Muscle of back (tissue), 13 donors: ENCODE measurements at places on chromosomes 3 and 15.

DNA sequence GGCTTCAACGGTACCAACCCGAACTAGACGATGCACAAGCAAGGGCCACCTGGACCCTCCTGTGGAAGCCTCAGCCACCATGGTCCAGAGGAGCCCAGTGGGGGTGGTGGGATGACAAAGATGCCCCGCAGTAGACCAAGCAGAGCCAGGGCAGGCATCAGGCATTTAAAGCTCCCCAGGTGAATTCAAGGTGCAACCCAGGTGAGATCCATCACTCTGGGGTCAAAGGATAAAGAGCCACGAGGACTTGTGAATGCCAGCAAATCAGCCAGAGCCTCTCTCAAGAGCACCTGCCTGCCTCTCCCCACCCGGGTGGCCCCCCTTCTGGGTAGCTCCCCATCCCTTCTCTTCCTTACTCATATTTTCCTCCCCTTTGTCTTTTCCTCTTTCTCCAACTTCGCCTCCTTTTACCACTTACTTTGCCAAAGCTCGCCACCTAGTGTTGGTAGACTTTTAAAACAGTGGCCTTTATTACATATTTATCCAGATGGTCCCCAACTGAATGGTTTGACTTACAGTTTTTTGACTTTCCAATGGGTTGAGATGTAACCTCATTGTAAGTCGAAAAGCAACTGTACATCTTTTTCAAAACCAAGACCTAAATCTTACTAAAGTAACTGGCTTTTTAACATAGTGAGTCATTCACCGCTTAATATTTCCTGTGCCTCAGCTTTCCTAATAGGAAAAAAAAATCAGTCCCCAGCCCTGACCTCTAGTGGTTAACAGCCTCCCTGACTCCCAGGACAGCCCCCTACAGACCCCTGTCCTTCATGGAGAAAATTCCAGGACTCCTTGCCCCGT, 18.8 kb downstream of the PLA2G4F start:
- DNase-seq = peak; percentile 64

DNA sequence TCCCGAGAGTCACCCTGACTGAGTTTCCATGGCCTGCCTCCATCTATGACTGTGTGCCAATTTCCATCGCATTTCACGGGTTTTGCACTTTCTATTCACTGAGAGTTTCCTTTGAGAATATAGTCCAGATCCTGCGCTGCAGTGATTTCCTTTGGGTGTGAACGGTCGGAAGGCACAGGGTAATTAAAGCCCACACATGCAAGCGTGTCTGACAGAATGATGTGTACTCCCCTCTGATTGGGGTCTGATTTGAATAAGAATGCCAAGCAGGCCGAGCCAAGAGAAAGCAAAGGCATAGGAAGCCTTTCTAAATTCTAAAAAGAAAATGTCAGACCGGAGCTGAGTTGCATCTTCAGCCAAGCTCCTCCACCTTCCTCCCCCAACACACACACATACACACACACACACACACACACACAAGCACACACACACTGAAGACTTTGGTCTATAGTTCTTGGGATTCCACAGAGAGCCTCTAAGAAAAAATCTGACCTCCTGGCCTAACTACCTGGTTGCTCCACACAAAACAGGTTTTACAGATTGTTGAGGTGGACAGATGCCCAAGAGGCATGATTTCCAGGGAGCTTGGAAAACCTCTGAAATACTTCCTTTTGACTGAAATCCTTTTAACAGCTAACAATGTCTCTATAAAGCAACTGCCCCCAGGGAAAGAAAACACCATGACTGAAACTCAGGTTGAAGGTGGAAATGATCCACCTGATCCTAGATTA, 59.7 kb upstream of the LRRN1 start:
- no peak for DNase-seq

GRCh38 chr3:155356594-155357370, 63.3 kb upstream of the STRIT1 start:
- DNase-seq = peak; percentile 41

- DNase-seq = no peak
Observed at GRCh38 chr15:81386947-81387346, 12.9 kb upstream of the TMC3 start.

DNA sequence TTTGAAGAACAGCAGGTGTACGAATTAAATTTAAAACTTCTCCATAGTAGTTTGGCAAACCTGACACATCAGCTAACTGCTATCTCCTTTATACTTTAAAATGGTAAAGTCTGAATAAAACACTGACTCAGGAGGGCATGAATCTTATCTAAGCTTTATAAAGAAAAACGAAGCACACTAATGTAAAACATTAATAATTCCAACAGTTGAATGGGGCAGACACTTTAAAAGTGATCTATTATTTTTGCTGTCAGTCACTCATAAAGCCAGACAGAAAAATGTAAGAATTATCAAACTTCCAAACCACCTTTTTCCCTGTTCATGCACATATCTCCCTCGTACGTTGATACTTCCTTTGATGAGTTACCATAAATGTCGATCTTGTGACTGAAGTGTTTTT, 2.6 kb downstream of the ARF4 start:
- no peak for DNase-seq

- no peak for DNase-seq
Observed at GRCh38 chr15:41866263-41866703, 27.6 kb downstream of the SPTBN5 start.

DNA sequence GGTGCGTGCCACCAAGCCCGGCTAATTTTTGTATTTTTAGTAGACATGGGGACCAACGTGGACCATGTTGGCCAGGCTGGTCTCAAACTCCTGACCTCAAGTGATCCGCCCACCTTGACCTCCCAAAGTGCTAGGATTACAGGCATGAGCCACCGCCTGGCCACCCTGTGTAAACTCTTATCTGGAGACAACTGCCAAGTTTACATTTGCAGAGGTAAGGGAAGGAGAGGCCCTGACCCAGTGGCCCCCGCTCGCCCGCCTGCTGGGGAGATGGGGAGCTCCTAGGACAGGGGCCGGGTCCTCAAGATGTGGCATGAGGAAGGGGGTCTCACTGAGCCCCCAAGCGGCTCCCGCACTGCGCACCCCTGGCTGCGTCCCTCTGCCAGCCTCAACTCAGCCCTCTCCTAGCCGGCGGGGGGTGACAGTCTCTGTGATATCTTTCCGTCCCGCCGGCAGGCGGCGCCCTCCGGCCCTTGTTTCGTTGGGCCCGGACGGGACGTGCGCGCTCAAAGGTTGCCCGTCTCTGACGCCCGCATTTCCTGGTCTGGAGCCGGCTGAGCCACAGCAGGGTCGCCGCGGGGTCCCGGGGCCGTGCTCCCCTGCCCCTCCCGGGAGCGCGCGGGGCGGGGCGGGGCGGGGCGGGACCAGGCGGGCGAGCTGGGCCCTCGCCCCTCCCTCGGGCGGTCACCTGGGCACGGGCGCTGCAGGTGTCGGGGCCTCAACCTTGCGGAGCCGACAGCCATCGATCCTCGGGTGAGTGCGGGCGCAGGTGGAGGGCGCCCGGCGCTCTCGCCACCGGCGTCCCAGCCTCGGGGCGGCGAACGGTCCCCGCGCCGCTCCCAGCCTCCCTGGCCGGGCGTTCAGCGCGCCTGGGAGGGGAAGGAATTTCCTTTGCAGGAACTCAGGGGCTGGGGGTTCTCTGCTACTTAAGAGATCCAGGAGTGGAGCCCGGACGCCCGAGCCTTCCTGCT, at the start of gene GPR160:
Gene GPR160, plus strand, starts transcription at position 533 of the 971 bp plus-strand sequence. CDS start 45,978 bp downstream, outside the sequence.
- DNase-seq = peak; percentile 32

DNA sequence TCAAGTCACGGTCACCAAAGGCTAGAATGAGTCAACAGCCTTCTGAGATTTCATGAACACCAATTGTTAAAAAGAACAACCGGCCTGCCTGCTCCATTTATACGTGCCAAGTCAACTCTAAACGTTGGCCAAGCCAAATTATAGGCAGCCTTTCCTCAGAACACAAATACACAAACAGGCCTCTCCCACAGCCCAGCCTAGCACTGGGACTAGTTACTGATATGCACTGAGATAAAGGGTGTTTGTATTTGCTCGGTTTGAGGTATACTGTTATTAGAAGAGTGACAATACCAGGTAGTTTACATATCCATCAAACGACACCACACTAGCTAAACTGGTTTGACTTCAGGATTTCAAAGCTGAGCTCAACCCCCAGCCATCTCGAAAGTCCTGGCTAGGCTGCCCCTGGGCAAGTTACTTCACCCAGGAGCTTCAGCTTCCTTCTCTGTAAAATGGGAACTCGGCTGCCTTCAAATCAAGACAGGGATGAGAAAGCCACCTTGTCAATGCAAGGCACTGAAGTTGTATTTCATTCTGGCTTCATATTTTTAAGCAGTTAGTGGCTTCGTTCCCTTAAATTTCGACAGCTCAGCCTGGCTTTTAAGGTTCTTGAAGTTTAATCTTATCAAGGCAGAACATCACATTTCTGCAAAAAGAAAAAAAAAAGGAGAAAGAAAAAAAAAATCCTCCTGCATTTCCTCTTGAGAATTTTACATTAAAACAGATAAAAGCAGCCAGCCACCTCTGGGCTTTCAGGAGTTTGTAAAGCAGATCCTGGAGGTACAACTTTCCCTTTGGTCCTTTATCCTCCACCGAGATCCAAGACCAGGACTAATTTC, 4.0 kb downstream of the TLE3 start:
- DNase-seq = peak; percentile 50

DNA sequence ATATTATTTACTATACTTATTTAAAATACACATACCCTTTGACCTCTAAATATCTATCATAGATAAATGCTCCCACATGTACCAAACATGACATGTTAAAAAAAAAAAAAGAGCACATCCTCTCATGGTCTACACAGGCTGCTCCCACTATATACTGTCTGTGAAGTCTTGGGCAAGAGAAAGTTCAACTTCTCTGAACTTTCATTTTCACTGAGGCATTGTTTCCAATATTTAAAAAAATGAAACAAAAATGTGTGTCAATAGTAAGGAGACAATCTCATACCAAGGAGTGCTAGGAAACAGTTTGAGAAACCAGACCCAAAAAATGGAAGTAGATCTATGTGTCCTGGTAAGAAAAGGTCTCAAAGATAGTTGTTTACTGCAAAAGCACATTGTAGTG, 29.3 kb downstream of the SLC4A7 start:
- no peak for DNase-seq

DNA sequence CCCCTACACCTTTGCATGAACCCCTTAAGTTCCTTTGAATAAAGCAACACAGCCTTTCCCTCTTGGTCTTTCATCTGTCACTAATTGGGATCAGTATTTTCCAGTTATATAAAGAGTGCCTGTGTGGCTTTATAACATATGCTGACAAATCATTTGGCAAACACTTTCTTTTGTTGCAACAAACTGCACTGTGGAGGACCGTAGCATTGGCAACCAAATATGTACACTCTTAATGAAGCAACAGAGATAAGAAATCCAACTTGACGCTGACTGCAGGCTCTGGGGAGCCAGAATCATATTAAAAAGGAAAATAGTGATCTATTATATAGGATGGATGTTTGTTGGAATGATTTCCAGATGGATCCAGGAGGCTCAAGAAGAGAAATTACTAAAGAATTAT, 120.1 kb upstream of the PRICKLE2 start:
- DNase-seq = peak; percentile 73

GRCh38 chr3:133410191-133410892, 10.5 kb downstream of the BFSP2 start:
- DNase-seq = no peak

- no peak for DNase-seq
Observed at GRCh38 chr3:171339598-171339997, 120.6 kb downstream of the TNIK start.

DNA sequence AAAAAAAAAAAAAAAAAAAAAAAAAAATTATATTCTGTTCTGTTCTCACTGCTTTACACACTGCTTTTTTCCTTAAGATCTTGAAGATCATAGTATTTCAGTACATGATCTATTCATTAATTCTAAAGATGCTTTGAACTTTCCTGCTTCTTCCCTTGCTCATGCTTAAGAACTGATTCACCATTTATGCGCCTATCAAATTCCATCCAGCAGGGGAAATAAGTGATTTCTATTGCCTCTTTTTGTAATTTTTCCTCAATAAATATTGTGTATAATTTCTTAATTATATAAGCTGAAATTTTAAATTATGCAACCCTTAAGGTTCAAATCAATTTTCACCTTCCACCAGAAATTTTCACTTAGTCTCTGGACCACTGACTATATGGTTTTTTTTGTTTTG, 10.6 kb downstream of the DENND6A start:
- no peak for DNase-seq

DNA sequence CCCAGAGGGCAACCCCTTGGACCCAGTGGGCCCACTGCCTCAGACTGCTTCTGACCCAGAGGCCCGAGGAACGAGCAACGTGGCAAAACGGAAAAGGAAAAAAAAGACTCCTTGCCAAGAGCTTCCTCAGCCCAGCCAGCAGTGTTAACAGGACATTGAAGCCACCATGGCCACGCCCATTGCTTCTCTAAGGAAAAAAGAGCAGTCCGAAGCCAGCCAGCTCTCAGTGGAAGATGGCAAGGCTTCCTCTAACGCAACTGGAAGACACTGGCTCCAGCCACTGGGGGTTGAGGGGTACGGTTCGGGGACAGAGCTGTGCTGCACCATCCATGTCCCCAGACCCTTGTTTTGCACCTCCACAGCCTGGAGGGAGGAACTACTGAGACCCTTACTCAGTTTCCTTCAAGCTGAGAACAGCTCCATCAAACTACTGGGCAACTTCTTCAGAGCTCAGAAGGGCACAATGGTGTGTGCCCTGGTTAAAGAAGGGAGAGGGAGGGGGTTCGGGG, 10.7 kb downstream of the BMF start:
- DNase-seq = no peak
